Smooth muscle cell of the pulmonary artery (primary cell): ENCODE measurements at places on chromosomes 4 and X. TPM values are rescaled to one million over a fixed set of nuclear protein-coding genes. Genes with fewer than 3 reads are reported as not detected.

Gene SPANXA2
- total RNA-seq: not detected in 2 replicates

Gene CRMP1
- under 0.01 TPM in 1 of 2 replicates, not detected in the other for total RNA-seq

Gene MAGED4
- 53.2 and 60.0 TPM in 2 replicates for total RNA-seq

Gene TMSB15C
- total RNA-seq: 1.3 and 1.7 TPM in 2 replicates

Gene PCSK1N
- total RNA-seq: 0.46 and 10.7 TPM in 2 replicates

Gene CCDC120
- 0.98 and 1.3 TPM in 2 replicates for total RNA-seq

Gene STK26
- total RNA-seq: 5.1 and 6.3 TPM in 2 replicates

Gene H2BW2
- not detected in 2 replicates for total RNA-seq

Gene DDIT4L
- total RNA-seq: 5.0 and 17.8 TPM in 2 replicates

Gene ADAMTS3
- total RNA-seq: 3.8 and 5.0 TPM in 2 replicates

Gene GRIA3
- total RNA-seq: 8.4 and 21.5 TPM in 2 replicates

Gene BST1
- total RNA-seq: 21.0 and 55.3 TPM in 2 replicates

Gene CXCL10
- not detected in 2 replicates for total RNA-seq

Gene UGT2B28
- total RNA-seq: not detected in 2 replicates
